ENCODE measurements at places on chromosomes 7 and 10.

GRCh38 chr10:124381011-124381611, 37.6 kb downstream of the OAT start:
- ATAC-seq, result no peak

GRCh38 chr10:61779950-61780659, 117.4 kb downstream of the CABCOCO1 start:
- ATAC-seq, result peak; percentile 92

- ATAC-seq, result no peak
Measured at GRCh38 chr7:1156782-1157535, 3.0 kb downstream of the ZFAND2A start.

GRCh38 chr7:83441-83840, 108.9 kb upstream of the FAM20C start:
- no peak for ATAC-seq

DNA sequence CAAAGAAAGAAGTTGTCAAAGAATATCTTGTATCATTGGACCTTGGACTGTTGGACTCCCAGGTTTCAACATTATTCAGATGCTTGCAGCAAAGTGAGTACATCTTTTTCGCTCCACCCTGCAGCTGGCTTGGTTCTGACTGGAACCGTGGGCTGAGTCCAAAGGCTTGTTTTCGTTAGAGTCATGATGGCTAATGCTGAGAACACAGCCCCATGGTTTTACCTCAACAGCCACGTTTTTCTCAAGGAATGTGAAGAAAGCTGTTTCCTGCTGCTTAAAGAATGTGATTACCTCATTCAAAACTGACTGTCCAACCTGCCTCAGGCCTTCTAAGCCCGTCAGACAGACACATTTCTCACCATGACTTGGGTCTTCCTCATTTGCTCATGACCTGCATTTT, 69.5 kb downstream of the STEAP1B start:
- peak; percentile 55 for ATAC-seq

DNA sequence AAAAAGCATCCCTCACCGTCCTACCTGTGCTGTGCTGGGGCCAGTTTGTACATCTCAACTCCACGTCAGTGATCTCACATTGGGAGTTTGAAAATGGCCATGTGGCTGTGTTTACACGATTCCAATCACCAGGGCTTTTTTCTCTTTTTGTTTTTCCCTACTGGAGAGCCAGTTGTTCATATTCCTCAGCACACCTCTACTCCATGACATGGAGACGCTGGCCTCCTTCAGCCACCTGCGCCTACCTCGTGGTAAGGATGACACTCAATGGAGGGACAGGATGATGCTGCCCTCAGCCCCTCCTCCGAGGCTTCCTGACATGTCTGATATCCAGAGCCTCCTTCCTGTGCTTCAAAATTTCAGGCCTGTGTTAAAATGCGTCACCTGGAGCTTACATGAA, 10.3 kb downstream of the CLRN3 start:
- ATAC-seq, result no peak

- ATAC-seq, result no peak
Measured at GRCh38 chr7:38637957-38638356, 6.8 kb upstream of the AMPH start.

- ATAC-seq, result no peak
Measured at GRCh38 chr7:92266415-92267241, 20.9 kb downstream of the ANKIB1 start.

GRCh38 chr7:133613250-133613790, 360.4 kb downstream of the EXOC4 start:
- no peak for ATAC-seq

DNA sequence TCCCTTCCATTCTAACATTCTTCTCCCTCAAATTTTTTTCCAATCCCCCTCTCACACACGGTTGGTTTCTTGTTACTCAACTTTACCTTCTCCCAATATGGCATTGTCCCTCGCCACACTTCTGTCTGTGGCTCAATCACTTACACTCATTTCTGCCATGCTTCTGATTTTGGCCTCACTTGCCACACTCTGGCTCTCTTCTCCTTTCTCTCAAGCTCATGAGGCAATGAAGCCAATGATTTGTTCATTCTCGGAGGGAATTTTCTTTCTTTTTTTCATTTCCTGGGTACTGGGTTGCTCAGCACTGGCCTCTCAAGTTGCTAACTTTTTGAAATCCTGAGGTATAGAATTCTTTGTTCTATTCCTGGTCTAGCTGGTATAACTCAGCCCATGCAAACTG, 4.0 kb upstream of the MYOZ1 start:
- no peak for ATAC-seq

- ATAC-seq, result no peak
Measured at GRCh38 chr10:71765176-71765904, 8.0 kb downstream of the VSIR start.

- ATAC-seq, result no peak
Measured at GRCh38 chr10:74081941-74082718, 68.5 kb downstream of the AP3M1 start.

- ATAC-seq, result no peak
Measured at GRCh38 chr7:92051655-92052054, 82.6 kb downstream of the CYP51A1 start.

DNA sequence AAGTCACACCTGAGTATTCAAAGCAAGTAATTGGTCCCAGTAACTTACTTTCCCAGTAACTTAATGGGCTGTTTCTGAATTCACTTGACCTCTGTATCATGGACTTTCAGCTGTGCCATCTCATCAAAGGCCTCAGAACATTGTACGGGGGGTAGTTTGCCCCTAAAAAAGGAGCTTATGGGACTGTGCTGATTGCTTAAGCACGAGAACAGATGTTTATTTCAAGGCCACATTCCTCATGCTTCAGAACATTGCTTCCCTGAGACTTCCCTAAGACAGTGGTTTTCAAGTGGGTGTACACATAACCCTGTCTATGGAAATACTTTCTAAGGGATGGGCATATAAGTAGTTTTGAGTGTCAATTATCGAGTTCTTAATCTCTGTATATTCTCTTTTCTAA, 26.8 kb downstream of the CALCR start:
- no peak for ATAC-seq

- ATAC-seq, result no peak
Measured at GRCh38 chr7:138066954-138067394, 9.3 kb upstream of the AKR1D1 start.

GRCh38 chr10:114746531-114746930, 75.0 kb upstream of the FHIP2A start:
- no peak for ATAC-seq

DNA sequence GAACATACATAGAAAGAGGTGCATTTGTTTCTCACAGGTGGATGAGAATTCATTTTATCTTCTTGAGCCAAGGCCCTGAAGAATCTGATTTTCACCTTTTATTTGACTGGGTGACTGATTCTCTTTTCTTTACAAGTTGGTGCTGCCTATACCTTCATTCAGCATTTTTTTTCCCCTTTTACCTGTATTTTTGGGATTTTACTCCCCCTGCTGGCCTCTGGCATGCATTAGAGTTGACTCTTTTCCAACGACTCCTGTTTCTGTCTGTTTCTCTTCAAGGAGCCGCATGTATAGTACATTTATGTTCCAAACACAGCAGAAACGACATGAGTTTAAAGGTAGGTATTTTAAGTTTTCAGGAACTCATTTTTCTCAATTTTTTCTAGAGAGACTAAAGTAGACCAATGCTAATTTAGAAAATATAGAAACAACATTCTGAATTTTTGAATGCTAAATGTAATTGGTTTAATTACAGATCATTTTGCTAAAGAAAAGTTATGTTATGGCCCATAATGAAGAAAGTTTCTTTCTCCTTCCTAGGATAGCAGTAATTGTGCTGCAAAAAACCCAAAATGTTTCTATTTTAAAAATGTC, 149.8 kb upstream of the HDAC9 start:
- ATAC-seq, result no peak

- ATAC-seq, result no peak
Measured at GRCh38 chr7:51368334-51368733, 51.7 kb upstream of the COBL start.

DNA sequence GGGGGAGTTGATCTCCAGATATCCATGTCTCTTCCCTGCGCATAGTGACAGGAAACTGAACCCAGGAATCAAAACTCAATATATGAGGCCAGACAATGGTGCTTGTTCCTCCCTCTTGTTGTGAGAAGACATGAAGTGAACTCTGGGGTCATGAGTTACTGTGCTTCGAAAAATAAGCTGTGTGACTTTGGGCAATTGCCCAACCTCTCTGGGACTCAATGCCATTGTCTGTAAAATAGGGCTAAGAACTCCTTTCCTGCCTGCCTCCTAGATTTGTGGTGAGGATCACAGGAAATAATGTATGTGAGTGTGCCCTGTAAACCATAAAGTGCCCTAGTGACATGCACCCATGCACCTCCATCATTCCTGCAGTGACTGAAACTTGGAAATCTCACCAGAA, 48.4 kb downstream of the SYPL1 start:
- ATAC-seq, result no peak

GRCh38 chr10:113030453-113030852, 80.4 kb downstream of the TCF7L2 start:
- no peak for ATAC-seq

- ATAC-seq, result peak; percentile 90
Measured at GRCh38 chr10:33889371-33889770, 554.9 kb upstream of the NRP1 start.

DNA sequence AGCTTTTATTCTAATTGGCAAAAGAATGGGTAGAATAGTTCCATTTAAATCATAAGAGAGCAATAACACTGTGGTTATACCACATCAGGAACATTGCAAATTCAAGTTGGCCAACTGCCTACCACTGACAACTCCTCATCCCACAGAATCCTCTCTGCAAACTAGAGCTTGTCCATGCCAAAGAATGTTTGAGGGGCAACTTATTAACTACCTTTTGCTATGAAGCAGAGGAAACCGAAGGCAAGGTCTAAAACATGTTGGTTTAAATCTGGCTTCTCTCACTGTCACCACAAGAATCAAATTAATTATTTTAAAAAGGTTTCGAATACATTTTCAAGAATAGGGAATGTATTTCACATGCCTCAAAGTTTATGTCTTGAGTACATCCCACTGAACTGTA, 36.0 kb downstream of the RHOBTB1 start:
- no peak for ATAC-seq

DNA sequence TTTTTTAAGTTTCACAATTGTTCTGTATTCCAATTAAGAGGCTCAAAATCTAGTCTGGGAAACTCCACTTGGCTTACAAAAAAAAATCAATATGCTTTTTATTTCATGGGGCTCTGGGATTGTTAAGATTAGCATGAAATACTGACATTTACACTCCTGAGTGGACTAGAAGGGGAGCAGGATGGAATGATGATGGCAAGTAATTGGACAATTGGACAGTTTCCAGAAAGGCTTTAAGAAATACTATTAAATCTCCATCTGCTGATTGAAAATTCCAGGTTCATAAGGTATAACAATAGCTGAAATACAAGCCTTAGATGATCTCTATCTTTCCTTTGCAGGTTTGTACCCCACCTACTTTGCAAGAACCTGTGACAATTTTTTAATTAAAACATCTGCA, 184.4 kb downstream of the LRRTM3 start:
- no peak for ATAC-seq

DNA sequence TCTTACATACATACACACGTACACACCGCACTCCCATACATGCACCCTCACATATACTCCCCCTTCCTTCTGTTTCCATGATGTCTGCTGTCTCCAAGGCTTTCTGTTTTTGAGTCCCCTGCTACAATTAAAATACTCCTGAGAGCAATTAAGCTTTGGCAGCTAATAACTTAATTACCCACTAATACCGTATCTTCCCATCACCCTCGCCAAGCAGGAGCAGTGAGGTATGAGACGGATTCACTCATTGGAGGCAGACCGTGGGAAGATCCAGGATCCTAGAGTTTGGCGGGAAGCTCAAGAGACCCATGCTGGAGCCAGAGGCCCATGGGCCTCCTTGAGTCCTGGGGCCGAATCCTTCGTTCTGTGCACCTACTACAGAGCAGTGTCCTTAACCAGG, 1.7 kb upstream of the CALN1 start:
- no peak for ATAC-seq

GRCh38 chr10:62270020-62270419, 1.4 kb upstream of the RTKN2 start:
- ATAC-seq, result no peak

DNA sequence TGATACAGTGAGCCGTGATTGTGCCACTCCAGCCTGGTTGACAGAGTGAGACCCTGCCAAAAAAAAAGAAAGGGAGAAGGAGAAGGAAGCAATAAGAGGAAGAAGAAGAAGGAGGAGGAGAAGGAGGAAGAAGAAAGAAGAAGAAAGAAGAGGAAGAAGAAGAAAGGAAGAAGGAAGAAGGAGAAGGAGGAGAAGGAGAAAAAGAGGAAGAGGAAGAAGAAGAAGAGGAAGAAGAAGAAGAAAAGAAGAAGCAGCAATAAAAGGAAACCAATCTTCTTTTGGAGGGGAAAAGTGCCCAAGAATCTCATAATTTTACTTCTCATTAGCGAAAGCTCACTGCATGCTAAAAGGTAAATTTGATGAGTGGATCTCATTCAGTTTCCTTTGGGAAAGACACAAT, 85.7 kb upstream of the GLCCI1 start:
- ATAC-seq, result no peak

DNA sequence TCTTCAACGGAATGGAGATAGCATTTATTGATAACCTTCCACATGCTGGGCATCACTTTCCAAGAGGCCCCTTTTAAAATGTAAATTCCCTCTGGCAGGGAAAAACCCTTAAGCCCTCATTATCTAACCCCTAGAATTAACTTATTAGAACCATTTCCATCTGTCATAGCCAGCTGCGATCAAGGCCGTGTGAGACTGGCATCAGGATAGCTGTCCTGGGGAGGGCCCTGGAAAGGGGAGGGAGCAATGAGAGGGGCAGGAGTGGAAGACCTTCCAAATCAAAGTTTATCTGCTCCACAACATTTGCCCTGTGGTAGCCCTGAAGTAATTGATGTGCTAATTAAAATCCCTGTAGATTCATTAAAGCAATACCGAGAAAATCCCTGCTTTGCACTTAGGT, 45.0 kb upstream of the JAZF1 start:
- ATAC-seq, result no peak

DNA sequence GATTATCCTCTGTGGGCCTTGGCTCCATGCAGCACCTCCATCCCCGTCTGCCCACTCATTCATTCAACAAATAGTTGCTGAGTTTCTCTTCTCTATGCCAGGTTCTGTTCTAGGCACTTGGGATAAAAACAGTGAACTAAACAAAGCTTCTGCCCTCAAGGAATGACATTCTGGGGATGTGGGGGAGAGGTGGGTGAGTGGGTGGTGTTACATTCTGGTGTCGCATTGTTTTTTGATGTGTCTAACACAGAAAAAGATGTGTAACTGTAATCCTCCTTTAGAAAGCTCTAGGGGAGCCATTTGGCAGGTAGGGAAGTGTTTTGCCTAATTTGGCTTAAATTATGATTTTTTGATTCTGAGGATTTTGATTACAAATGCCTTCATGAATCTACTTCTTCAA, 21.4 kb downstream of the AUTS2 start:
- no peak for ATAC-seq

DNA sequence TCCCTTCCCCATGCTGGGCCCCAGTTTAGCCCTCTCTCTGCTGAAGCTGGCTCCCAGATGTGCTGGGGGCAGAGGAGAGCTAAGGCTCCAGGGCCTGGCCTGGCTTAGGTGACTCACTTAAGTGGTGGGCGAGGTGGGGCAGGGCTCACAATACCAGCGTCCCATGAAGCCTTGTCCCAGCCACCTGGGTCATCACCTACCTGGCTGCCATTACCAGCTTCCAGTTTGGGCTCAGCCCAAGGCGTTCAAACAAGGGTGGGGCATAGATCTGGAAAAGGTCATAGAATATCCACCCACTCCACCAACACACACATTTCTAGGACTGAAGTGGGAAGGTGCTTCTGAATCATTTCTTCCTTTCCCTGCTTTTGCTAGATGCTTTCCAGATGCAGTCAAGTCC, 8.3 kb downstream of the KAZALD1 start:
- ATAC-seq, result peak; percentile 60

Data from esophagus mucosa (tissue), 1 donor.